ENCODE measurements at places on chromosomes 2 and 18. TPM values are rescaled to one million over a fixed set of nuclear protein-coding genes. Genes with fewer than 3 reads are reported as not detected.

DNA sequence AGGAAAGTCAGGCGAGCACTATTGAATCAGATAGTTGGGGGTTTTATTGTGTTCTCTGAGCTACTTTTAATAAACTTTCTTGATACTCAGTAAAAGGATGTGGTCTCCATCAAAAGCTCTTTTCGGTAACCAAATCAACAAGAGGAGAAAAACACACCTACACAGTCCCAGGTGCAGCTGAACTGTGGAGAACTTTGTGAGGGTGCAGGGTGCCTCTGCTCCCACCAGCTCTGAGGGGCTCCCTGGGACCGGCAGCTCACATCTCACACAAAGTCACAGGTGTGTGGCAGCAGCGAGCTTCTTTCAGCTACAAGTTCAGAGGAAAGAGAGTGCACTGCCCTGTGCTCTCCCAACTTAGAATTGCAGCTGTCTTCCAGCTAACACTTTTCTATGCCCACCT is 650.4 kb downstream of the RNF144A start:
- no peak for DNase-seq

GRCh38 chr2:109663721-109664120 is 49.6 kb downstream of the SOWAHC start:
- peak; percentile 94 for DNase-seq

DNA sequence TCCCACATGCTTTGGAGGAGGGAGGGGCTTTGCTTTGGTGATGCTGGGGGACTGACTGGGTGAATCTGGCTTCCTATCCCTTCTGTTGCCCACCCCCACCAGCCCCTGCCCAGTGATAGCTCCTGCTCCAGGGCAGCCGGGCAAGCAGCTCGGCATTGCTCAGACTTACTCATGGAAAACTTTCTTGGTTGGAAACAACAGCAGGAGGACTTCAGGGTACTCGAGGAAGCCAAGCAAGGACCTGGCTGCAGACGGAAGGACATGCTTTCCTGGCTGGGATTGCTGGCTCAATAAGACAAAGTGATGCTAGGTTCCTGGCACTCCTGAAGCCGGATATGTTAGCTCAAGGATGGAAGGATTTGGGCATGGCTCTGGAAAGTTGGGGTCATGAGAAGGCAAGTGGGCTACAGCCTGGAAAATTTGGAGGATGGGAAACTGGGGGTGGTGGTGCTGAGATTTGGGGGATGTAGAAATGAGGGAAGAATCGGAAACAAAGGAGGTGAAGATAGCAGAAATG is 3.1 kb downstream of the SPEG start:
- DNase-seq, result no peak

GRCh38 chr2:151159109-151159662 is 102.5 kb downstream of the RBM43 start:
- no peak for DNase-seq

DNA sequence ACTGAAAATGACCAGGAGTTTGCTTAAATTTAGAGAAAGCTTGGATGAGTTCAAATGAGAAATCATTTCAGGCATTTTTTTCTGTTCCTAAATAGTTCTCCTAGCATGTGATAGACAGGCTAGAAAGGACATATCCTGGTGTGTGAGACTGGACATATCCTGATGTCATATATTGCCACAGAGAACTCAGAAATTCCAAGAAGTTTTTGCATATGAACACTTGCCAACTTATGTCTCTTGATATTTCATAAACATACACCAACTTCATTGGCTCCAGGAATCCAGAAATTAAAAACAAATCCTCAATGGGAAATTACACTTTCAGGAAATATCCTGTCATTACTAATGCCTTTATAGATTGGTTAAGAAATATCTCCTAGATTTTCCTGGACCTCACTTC is 2.9 kb upstream of the SERPINB4 start:
- no peak for DNase-seq

DNA sequence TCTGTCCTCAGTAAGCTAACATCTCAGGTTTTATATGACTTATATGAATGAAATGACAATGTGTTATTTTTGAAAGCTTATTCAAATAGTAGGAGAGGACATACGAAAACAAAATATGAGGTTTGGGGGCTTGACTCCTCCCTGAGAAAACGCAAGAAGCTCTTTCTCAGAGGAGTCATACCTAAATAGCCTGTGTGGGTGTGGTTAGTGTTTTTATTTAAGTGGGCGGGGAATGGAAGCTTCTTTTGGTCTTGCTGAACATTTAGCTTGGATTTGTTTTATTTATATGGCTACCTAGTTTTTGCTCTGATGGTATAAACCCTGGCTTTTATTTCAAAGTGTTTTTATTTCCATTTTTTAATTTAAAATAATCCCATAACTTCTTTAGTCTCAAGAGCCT is 72.1 kb upstream of the DSG1 start:
- no peak for DNase-seq

Gene CTAGE1
- not detected for total RNA-seq

Gene NIFK
- 66.6 TPM for total RNA-seq

Gene CDC42EP3
- total RNA-seq, result not detected

All from G401 (cell line).